NCI-H524 treated with DMSO at 0.1 percent for 48 hours (cell line): ENCODE measurements at places on chromosomes 12 and 14.
A peak's percentile ranks its signal among the peaks of the same experiment; 100 is the strongest.

DNA sequence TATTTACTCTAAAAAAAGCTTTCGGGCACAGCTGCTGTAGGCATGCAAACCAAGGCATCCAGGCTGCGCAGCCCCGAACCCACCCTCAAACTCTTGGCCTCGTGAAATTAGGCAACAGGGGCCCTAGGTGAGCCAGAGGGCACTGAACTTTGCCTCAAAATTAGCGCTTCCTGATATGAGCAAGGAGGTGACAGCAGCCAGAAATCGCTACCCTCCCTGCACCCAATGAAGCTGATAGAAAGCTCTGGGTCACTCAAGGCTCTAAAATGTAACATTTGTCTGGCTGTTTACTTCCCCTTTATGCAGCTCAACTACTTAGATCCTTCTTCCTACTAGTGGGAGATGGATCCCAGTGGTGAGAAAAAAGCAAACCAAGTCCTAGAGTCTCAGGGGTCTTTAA, 61.8 kb downstream of the PITPNM2 start:
- DNase-seq, result no peak

DNA sequence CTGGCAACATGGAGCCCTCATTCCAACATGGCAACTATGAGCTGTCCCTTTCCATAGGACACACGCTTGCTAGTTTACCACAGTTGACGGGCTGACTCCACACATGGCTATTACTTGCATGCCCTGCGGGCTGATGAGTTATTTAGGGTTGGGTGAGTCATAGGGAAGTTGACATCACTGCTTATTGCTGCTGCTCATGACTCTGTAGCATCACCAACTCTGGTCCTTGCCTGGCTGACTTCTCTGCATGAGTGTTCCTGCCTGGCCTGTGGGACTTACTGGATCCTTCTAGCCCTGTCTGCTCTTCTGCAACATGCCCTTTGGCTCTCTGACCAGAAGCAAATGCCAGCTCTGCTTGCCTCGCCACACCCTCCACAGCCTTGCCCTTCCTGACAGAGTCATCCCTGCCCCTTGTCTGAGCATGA, 199.5 kb downstream of the ANO6 start:
- DNase-seq, result no peak

DNA sequence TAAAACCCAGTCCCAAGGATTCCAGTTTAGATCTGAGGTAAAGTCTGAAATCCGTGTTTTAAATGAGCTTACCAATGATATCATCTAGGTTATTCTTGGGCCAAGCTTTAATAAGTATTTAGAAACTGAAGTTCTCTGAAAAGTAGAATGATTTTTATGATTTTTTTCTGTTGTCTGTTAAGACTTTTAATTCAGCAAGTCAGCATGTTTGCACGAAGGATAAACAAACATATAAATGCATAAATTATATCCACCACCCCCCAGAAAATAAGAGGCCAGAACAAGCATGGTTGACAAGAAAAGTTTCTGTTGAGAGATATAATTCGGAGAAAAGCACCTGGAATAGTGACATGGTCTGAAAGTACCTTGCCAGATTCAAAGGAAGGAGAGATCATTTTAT, 655.7 kb downstream of the NOVA1 start:
- no peak for DNase-seq

DNA sequence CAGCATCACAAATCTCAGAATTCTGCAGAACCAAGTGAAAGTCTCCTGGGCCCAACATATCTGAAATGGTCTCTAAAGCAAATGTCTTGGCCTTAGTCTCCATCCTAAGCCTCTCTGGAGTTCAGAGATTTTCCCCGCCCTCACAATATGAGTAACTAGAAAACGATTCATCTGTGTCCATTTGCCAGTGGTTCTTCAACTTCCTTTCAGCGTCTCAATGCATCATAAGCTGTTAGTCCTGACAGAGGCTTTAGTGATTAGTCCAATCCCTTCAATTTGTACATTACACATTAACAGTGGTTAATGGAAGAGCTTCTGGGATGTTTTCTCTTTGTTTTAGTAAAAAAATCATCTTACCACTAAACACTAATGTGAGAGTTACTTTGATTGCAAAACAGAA, 17.4 kb downstream of the NPC2 start:
- no peak for DNase-seq

GRCh38 chr14:41302776-41303175, 303.9 kb upstream of the LRFN5 start:
- no peak for DNase-seq

DNA sequence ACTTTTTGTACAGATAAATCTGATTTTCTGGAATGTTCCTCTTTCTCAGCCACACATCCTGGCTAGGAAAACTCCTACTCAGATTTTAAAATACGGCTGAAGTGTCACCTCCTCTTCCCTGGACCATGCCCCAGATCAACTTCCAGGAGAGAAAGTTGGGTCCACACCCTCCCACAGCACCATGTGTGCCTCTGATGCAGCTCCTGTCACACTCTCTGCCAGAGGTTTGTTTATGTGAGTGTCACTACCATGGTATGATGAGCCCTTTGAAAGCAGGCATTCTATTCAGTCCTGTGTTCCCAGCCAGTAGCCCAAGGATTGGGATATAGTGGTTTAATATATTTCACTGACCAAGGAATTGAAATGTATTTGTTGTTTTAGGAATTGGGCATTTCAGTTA, 287.2 kb upstream of the ATP2B1 start:
- DNase-seq, result no peak

DNA sequence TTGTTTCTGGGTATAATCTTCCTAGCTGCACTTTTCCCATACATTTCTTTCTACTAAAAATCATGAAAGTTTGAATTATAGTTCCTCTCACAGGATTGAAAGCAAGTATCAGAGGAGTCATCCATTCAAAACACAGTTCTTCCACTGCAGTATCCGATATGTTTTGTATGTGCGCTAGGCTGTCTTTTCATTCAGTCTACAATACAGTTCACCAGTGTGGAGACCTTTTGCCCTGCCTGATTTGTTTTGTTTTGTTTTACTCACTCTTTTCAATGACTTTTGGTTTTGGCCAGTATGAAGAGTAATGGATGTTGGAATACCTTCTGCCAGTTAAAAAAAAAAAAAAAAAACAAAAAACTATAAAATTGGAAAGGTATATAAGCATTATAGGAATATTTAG, 91.4 kb downstream of the FGD4 start:
- no peak for DNase-seq

GRCh38 chr12:73383584-73384222, 1111.5 kb downstream of the TRHDE start:
- no peak for DNase-seq

DNA sequence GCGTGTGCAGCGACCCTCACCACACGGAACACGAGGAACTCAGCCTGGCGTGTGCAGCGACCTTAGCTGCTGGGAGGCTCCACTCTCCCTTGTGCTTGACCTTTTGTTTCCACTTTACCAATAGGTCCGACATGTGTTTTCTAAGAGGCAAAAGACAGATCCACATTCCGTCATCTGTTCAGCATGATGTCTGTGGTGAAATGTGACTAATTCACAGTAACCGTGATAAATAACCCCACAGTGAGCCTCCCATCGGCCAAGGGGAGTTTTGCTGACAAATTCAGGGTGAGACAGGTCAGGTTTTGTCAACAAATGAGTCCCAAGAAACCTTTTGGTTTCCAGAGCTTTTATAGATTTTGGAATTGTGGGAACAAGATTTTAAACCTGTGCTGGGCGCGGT, 55.9 kb downstream of the MOK start:
- DNase-seq, result no peak

- no peak for DNase-seq
These were observed 63.0 kb downstream of the ETV6 start for GRCh38 chr12:11712491-11712890.

GRCh38 chr12:11812586-11813437, 163.3 kb downstream of the ETV6 start:
- no peak for DNase-seq

DNA sequence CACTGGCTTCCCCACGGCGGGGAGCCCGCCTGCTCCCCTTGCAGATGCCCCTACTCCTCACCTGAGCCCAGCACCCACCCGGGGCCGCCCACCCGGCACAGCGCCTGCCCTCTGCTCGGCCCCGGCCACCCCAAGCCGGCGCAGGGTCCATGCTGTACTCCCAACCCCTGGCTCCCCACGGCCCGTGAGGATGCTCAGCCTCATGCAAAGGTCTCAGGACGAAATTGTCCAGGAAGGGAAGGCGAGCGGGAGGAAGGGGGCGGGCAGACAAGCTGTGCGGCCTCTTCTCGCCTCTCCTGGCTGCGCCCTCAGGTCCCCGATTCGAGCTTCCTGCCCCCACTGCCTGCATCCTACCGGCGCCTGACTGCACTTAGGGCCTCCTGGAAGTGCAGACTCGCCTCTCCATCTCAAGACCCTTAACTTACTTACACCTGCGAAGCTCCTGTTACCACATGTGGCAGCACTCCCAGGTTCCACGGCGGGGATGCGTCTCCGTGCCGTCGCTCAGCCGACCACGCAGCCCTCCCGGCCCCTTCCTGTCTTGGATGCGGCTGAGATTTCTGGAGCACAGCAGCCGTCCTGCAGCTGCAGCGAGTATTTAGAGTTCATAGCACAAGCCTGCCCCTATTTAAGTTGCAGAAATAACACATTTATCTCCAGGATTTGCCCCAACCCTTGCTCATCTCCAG, 18.0 kb downstream of the LRCOL1 start:
- no peak for DNase-seq

- peak; percentile 14 for DNase-seq
These were observed 185.6 kb upstream of the C14orf180 start for GRCh38 chr14:104393898-104394381.

DNA sequence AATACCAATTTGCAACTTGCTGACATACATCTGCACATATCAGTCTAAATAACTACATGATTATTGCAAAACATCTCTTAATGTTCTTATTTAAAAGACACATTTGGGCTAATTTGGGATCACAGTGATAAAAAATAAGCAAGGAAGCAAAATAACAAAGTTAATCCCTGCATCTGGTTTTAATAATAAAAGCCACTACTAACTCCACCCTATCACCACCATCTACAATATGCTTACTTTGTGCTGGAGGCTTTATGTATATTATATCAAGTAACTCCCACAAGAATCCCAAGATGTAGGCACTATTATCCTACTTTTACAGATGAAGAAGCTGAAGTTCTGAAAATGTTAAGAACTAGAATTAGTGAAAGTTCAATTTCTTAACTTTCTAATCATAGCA, 45.7 kb downstream of the TAOK3 start:
- DNase-seq, result no peak

DNA sequence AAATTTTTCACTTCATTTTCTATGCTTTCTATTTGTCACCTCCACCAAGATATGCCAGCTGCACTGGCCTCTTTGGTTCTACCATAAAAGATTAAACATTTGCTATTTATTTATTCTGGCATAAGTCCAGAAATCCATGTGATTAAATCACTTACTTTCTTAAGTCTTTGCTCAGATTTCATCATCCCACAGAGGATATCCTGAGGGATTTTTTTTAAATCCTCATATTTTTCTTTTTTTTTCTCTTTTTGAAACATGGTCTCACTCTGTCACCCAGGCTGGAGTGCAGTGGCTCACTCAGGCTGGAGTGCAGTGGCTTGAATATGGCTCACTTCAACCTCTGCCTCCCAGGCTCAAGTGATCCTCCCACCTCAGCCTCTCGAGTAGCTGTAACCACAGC, 645.4 kb upstream of the ATXN7L3B start:
- peak; percentile 8 for DNase-seq

DNA sequence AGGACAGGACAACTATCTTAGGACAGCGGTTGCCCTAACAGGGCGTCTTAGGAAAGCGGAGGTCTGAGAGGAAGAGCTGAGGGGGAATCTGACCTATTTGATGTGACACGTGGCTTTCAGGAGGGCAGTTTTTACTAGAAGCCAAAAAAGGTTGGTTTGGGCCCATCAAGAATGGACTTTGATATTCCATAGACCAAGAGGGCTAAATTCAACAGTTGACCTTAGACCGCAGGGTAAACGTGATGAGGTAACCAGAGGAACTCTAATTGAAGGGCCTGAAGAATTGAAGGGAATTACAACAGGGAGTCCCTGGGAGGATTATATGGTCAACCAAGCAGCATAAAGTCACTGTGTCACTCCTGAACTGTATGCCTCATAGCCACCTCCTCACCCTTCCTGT, 11.5 kb downstream of the C1S start:
- no peak for DNase-seq

DNA sequence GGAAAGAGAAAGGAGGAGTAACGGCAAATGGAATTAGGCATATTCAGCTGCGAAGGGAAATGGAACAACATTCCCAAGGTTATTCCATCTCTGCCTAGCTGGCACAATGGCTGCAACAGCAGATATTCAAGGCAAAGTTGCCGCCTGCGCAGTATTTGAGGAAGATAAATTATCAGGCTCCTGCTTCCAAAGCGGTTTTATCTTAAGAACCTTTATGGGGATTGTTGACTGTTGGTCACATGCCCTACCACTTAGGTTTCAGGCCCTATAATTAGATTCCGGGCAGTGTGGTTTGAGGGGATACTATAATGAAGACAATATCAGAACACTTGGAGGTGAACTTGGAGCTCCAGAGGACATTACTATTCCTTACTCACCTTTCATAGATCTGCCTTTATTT, 99.7 kb downstream of the FGD4 start:
- DNase-seq, result no peak

GRCh38 chr14:32620724-32621123, 291.6 kb downstream of the AKAP6 start:
- no peak for DNase-seq

- DNase-seq, result no peak
These were observed 407.8 kb downstream of the BCL11B start for GRCh38 chr14:98864211-98864610.

DNA sequence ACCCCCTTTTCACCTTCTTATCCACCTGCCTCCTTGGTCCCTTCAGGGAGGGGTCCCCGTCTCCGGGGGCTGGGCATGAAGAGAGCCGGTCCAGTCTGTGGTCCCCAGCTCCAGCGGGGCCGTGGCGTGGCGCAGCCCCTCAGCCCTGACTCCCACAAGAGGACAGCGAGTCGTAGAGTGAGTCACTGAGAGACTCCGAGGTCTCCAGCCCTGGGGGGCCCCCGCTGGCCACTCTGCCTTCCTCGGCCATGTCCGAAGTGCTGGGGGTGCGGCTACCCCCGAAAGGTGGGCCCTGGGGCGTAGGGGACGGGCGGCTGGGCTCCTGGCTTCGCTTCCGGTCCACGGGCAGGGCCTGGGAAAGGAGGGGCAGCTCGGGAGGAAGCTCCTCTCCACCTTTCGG, 36.5 kb downstream of the NCKAP5L start:
- DNase-seq, result no peak

DNA sequence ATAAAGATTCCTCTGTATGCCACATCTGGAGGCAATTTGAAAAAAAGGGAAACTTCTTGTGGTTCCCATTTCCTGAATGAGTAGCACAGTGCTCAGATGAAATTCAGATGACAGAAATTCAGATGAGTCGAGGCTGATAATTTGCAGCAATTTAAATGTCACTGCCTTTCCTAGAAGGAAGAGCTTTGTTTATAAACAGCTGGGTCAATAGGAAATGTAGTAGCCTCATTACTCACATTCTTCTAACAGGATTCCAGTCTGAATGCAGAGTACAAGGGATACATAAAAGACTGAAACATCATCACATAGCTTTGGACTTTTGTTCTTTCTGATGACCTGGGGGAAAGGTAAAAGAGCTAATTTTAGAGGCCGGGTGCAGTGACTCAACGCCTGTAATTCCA, 11.3 kb upstream of the DACT1 start:
- DNase-seq, result no peak
